NCI-H187 (cell line): ENCODE measurements at places on chromosomes 4 and X.

DNA sequence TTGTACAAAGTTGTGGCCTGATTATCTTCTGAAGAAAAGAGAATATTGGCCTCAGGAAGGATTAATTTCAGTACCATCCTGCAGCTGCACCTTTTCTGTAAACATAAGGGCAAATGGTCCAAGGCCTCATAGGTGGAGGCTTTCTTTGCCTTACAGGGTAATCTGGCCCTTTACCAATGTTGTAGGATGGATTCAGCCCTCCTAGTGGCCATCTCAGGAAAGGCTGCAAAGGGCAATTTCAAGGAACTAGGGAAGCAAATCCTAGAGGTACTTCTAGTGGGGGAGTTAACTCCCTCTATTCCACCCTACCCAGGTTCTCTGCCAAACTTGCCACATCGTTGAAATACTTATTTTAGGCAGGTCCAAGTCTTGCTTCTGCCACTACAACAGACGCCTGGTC, 57.6 kb downstream of the UGT2B11 start:
- no peak for DNase-seq

DNA sequence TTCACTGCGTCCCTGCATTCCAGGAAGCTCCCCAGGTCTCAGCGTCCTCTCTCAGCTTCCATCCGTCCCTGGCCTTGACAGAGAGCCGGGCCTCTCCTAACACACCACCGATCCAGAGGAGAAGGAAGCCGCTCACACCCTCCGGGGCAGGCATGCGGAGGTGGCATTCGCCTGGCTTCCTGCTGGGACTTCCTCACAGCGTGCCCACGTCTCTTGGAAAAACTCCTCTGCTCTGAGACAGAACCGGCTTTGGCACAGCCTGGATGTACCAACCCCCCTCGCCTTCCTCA, 3.2 kb downstream of the CTAG2 start:
- no peak for DNase-seq

- no peak for DNase-seq
These were observed 102.4 kb downstream of the ARHGAP24 start for GRCh38 chr4:85577307-85577706.

DNA sequence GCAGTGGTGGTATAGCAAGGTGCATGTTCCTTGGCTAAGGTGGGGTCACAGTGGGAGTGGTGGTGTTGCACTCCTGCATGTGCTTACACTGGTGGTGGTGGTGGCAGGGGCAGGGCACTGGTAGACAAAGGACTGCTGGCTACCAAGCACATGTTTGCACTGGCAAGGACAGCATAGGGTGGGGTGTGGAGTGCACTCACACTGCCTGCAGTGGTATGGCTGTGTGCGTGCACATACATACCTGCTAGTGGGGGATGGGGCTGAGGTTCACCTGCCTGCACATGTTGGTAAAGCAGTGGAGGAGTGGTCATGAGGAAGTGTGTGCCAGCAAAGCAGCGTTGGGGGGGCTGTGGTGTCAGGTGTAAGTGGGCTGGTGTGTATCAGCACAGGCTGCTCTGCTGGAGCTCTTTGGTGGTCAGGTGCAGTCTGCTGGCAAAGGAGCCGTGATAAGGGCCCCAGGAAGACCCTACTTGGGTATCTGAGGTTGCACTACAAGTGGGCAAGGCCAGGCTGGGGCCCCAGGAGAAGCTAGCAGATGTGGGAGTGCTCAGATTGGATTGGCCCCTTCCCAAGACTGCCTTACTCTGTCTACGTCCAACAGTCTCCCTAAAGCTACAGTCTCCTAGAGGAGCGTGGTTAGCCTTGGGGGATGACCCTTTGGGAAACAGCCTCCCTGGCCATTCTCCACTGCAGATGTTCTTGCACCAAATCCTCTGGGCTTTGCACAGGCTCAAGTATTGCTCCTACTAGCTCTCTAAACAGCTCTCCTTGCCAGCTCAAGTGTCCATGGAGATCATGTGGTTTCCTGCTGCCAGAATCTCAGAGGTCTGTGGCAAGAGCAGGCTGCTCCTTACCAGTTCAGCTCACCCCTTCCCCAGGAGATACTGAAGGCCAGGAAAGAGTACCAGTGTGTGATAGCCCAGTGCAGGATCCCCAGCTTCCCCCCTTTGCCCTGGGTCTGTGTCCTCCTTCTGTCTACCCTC, 486.3 kb upstream of the PABPC4L start:
- no peak for DNase-seq

GRCh38 chrX:107576392-107576791, 51.9 kb upstream of the PRPS1 start:
- DNase-seq: no peak

DNA sequence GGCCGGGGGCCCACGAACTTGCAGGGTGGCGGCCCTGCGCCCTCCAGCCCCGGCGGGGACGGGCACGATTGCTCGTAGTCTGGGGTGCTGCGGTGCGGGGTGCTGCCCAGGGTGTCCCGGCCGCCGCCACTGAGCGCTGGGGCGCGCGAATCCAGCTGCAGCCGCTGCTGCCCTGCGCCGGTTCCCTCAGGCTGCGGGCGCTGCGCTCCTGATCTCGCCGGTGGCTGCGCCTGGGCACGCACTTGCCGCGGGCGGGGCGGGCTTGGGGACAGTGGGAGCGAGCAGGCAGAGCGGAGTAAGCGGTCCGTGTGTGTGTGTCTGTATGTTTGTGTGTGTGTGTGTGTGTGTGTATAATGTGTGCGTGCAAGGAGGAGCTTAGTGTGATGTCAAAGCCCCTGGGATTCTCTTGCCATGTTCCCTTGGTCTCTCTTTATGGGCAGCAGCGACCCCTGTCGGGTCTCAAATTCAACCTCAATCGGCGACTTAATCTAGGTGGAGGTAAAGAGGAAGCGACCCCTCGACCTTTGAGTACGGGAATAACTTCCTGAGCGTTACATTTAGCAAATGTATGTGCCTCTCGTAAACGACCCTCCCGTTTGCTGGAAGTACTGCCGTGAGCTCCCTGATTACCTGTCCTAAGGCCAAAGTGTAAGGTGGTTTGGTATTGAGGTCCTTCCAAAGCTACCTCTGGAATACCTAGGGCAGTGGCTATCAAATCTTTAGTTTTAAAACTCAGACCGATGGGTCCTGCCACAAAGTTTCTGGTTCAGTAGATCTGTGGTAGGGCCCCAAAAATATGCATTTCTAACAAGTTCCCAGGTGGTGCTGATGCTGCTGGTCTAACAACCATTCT, at the start of gene RNF150:
Gene RNF150 (minus strand): TSS at position 324 of the 853 bp plus-strand sequence.
- DNase-seq: peak; percentile 76

DNA sequence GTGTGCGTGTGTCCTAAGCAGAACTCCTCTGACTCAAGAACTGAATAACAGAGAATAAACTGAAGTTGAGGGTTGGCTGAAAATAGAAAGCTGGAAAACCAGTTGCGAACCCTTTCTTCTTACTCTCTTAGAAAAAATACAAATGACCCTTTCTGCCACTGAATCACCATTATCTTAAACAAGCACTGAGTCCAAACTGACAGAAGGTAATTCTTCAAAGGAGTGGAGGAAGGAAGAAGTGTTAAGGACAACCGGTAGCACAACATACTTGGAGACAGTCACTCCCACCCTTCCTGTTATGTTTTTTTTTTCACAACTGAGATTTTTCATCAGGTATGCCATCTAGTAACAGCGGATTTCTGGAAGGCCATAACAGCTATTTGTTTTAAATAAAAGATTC, 38.1 kb downstream of the HELQ start:
- DNase-seq: no peak

- DNase-seq: no peak
These were observed 31.4 kb upstream of the SLC25A31 start for GRCh38 chr4:127698789-127699200.

GRCh38 chr4:153204247-153204671, at the start of gene TRIM2:
TRIM2 (plus strand) TSS chr4:153204443; CDS start chr4:153204531, 88 bp downstream.
- no peak for DNase-seq

GRCh38 chr4:34534916-34535315, 1709.4 kb downstream of the ARAP2 start:
- DNase-seq: no peak

- no peak for DNase-seq
These were observed 82.9 kb downstream of the ANKRD50 start for GRCh38 chr4:124629681-124630080.

DNA sequence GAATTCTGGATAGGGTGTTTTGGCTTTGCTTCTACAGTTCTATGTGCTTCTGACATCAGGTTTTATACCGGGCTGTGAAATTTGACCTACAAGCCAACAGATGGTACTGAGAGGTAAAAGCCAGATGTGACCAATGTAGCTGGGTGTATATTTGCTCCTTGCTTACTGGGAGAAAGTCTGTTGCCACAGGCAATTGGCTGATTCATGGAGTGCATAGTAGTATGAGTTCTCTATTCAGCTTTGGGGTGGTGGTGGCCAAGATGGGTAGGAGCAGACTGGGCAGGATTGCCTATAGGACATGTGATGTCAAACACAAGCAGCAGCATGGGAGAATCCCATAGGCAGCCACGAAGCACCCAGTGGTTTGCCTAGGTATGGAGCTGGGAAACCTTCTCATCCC, 1827.0 kb downstream of the C4orf33 start:
- no peak for DNase-seq

DNA sequence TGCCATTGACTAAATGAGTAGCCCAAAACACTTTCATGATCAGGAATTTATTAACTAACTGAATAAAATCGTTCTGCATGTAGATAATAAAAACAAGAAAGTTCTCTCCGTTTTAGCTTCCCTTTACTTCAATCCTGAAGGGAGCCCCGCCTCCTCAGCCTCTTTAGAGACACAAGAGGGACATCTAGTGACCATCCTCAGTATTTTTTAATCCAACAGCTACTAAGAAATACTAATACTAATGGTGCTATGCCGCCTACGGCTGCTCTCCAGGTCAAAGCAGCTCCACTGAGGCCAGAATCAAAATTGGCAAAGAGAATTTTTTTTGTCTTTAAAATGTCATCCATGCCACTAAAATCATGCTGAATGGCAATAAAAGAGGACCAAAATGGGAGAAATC, 3.2 kb upstream of the PCDH19 start:
- DNase-seq: no peak

DNA sequence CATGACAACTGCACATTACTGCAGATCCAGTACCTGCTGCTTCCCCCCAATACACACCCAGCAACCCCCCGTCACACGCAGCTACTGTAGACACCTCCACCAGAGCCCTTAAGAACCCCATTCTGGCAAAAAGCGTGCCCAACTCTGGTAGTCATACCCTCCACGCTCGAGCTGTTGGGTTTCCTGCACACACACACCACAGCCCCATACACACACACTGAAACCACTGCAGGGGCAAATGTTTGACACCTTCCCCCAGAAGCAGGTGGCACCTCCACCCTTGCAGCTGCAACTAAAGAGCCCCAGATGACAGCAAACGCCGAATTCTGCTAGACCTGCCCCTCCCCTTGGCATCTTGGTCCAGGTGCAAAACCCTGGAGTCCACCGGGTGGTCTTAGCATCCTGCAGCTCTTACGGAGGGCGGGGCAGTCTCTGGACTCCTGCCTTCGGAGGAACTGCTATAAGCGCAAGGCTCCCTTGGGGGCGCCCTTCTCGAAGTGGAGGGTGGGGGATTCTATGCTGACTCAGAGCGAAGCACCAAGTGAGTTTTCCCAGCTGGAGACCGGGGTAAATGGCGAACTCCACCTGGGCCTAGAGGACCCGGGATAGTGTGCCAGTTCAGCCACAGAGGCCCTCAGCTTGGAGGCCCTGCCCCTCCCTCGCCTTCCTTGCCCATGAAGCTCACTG, 1.5 kb downstream of the FRMPD3 start:
- no peak for DNase-seq

DNA sequence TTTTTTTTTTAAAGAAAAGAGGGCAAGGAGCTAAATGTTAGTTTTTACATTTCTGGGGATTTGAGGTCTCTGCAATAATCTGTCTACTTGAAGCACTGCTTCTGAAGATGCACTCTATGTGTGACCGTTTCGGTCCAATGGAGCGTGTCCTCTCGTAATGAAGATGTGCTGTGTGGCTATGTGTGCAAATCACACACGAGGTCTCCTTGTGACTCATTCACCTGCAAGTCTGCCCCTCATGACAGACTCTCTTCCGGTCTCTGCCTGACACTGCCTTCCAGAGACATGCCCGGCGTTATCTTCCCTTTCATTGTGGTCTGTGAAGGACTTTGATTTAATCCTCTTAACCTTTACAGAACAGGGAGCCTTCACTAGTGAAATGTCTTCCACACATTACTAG, 84.3 kb downstream of the TRAM1L1 start:
- no peak for DNase-seq

- DNase-seq: no peak
These were observed 264.6 kb upstream of the RASGEF1B start for GRCh38 chr4:81736324-81736723.

- no peak for DNase-seq
These were observed 64.0 kb downstream of the COX18 start for GRCh38 chr4:73005514-73005913.

GRCh38 chr4:158458271-158458895, 63.3 kb upstream of the RXFP1 start:
- no peak for DNase-seq

GRCh38 chr4:112933790-112934189, 115.7 kb upstream of the ANK2 start:
- DNase-seq: no peak

GRCh38 chrX:50614460-50614859, 143.8 kb upstream of the DGKK start:
- no peak for DNase-seq

DNA sequence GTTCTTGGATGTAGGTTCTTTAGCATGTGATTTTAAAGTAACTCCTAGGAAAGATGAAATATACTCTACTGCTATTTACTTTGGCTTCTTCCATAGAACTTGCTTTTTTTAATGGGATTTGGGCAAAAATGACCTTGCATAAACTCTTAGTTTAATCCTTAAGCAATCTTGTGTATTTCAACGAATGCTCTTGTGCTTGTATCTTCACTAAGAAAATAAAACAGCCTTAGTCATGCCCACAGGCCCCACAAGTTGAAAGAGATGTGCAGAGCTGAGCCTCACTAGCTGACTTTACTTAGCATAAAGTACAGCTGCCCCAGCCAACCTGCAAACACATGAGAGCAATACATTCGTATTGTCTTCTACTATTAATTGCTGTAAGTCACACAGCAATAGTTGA, 1609.2 kb downstream of the STIM2 start:
- no peak for DNase-seq

GRCh38 chrX:112865464-112866025, 24.9 kb upstream of the AMOT start:
- DNase-seq: no peak

DNA sequence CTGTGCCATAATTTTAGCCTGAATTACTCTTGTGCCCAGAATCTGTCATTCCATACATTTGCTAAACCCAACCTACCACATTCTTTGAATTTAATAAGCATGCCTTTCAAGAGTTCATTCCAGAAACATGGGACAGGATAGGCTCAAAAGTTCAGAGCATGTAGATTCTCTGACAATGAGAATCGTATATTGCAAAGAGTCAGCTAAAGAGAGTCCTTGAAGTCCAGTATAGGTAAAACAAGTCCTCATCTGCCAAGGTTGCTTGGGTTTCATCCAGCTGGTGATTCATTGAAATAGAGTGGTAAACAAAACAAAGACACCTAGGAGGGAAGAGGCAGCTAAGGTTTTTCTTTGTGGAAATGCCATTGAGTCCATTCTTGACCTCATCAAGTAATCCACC, 249.3 kb upstream of the DIPK2B start:
- no peak for DNase-seq

GRCh38 chr4:143489106-143489505, 24.4 kb upstream of the SMARCA5 start:
- DNase-seq: no peak

- DNase-seq: no peak
These were observed 116.7 kb downstream of the UBE2K start for GRCh38 chr4:39814403-39815185.

- DNase-seq: no peak
These were observed 5.1 kb downstream of the STARD8 start for GRCh38 chrX:68652326-68653170.
